ENCODE measurements at places on chromosomes 11 and 22. TPM values are rescaled to one million over a fixed set of nuclear protein-coding genes. Genes with fewer than 3 reads are reported as not detected.

The OR11H1 gene
- total RNA-seq: not detected

- no peaks in the 10 kb centered on the region for H3K36me3 ChIP-seq
- peaks cover 21% of the 10 kb centered on the region for H3K27me3 ChIP-seq
- H3K4me3 ChIP-seq: no peak within 1 kb of the TSS
- DNase-seq: no peak
- no peak within 1 kb of the TSS for H3K27ac ChIP-seq
- peaks cover 31% of the 10 kb centered on the region for H3K4me1 ChIP-seq
Measured at GRCh38 chr11:66420671-66421476, at the start of gene NPAS4. NPAS4 (plus strand) TSS chr11:66421035; CDS start chr11:66421180, 145 bp downstream.

DNA sequence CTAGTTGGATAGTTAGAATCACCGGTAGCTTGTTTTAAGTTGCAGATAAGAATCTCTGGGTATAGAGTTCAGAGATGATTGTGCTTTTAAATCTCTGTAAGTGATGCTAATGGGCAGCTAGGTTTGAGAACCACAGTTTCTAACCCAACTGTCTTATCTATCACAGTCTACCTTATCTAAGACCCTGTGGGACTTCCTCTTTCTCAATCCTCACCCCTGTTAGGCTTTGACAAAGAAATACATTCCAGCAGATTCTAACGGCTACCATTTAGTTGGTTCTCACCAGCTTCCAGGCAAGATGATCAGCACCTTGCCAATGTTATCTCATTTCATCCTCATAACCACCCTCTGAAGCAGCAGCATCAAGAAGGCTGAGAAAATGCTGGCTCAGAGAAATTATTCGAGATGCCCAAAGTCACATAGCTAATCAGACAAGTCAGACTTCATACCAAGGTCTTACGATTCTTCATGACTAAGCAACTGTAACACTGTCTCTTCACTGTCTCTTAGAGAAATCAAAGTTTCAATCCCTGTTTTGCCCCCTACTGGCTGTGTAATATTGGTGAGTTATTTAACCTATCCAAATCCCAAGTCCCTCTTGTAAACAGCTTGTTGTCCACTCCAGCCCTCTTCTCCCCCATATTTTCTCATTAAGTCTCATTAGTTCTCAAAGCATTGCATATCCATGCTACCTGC lies 192.4 kb upstream of the API5 start:
- DNase-seq: no peak
- no peaks in the 10 kb centered on the region for H3K36me3 ChIP-seq
- no peaks in the 10 kb centered on the region for H3K4me1 ChIP-seq
- no peak overlapping the region for H3K27ac ChIP-seq

GRCh38 chr11:70804139-70804837 lies 406.0 kb downstream of the CTTN start:
- no peak overlapping the region for H3K4me3 ChIP-seq
- no peak overlapping the region for H3K27ac ChIP-seq
- DNase-seq: no peak
- H3K4me1 ChIP-seq: no peaks in the 10 kb centered on the region
- H3K36me3 ChIP-seq: no peaks in the 10 kb centered on the region

Data from activated T-helper 2 cell treated with anti-CD3 and anti-CD28 coated beads, Interferon-gamma antibody, Interleukin-2, Interleukin-4, amounts not matched to agents 10 μg/mL and 5 μg/mL and 100 μg/mL, durations not matched to agents 14 hours and 24 hours and 36 hours (primary cell).